AG20443 (cell line): ENCODE measurements at places on chromosomes 13 and 19.

- no peak for DNase-seq
Observed at GRCh38 chr13:64480672-64481071, 2749.5 kb downstream of the PCDH9 start.

DNA sequence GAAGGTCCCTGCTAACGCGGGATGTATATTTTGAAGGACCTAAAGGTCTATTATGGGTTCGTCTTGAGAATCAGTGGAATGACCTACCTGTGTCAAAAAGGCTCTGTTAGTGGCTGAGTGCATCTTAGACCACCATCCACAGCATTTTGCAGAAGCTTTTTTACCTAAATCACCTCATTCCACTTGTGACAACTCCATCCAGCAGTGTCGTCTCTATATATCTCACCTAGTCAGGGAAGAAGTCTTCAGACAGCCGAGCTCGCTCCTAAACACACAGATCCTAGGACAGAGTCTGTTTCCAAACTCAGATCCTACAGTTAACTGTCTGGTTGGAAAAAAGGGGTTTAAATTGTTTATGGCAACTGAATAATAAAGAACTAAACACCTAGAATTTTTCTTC lies 33.7 kb downstream of the COL4A1 start:
- no peak for DNase-seq

DNA sequence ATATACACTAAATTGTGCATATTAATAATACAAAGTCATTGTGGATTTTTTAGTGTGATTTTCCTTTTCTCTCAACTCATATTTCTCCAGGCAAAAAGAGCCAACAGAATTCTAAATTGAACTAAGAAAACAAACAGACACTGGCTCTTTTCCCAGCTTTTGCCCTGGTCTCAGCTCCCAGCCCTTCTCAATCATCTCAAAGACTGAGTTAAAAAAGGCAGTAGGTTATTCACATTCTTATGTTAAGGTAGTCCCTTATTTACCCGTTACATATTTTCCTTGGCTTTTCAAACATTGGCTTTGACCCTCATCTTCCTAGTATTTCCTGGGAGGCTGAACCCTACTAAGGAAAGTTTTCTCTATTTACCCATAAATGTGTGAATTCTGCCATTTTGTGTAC lies 753.6 kb downstream of the LIG4 start:
- DNase-seq = no peak

DNA sequence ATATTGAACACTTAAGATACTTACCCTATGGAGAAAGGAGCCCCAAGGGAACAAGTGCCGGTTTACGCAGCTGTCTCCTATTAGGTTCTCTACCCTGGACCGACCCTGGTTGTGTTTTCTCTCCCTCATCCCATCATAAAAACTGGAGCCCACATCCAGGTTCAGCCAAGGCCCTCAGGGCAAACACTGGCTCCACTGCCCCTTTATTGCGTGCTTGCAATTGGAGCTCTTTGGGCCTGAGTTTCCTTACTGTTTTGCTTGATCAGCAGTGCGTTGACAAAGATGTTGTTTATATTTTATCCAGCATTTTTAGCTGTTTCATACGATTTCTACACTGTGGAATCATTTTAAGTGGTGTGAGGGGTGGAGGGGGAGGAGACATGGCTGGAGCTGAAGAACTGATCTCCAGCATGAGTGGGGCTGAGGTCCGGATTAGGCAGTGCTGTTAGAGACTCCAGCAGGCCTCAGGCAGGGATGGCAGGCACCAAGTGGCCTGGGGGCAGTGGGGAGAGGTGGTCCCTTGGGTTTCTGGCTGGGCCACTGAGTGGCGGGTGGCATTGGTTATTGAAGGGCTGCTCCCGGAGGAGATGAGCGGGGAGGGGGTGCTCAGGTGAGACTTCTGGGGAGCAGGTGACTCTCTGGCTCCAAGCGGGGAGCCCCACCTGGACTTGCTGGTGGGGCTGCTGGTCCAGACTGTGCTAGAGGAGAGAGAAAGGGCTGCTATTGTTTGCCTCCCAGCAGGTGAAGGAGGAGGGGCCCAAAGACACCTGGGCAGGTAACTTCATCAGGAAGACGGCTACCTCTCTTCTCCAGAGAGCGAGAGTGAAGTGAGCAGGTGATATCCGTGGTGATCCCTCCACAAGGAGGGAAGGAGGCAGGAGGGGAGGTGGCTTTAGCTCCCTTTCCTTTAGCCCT lies 62.4 kb upstream of the RNF113B start:
- no peak for DNase-seq

GRCh38 chr13:22848539-22849052 lies 332.2 kb upstream of the SGCG start:
- no peak for DNase-seq

DNA sequence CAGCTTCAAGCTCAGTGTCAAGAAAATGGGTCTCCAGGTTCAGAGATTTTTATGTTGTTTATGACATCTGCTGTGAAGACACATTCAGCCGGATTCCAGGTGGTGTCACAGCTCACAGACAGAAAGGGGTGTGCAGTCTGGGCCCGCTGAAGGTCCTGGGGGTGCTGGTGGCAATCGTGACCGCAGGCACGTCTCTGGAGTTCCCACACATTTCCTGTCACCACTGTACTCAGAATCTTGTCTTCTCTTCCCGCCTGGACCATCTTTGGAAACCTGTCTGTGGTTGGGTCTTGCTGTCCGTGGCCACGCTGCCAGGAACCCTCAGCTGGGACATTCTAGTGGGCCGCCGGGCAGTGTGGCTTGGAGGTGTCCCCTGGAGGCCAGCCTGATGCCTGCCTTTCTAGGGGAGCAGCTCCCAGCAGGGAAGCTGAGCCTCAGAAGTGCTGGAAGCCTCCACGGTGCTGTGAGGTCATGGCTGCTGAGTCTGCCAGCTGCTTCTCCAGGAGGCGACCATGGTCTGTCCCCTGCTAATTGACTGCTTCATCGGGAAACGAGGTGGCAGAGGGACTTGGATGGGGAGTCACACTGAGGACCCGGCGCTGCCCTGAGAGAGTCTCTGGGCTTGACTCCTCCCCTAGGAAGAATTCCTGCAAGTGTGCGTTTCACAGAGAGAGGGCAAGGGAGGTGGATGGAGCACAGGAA lies 3.7 kb downstream of the TEX29 start:
- DNase-seq = no peak
